ENCODE measurements at places on chromosomes 12 and 14.

- peak; percentile 53 for DNase-seq
These were observed 23.1 kb upstream of the HELB start for GRCh38 chr12:66279123-66279712.

- no peak for DNase-seq
These were observed 168.5 kb upstream of the RTL1 start for GRCh38 chr14:101072070-101072469.

DNA sequence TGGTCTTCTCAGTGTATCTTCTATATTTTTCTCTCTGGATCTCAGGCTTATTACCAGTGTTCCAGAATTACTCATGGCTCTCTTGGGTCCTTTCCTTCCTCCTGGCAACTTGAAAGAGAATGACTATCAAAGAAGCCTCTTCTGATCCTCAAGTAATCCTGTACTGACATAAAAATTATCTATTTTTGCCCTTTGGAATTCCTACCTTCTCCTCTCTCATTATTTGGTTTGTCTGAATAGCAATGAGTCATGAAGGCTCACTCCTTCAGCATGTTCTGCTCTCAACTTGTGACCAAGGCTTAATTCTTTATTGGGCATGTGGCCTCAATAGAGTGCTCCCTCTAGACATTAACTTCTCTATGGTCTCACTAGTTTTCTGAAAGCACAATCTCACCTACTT is 553.6 kb upstream of the ATP2B1 start:
- DNase-seq: no peak

DNA sequence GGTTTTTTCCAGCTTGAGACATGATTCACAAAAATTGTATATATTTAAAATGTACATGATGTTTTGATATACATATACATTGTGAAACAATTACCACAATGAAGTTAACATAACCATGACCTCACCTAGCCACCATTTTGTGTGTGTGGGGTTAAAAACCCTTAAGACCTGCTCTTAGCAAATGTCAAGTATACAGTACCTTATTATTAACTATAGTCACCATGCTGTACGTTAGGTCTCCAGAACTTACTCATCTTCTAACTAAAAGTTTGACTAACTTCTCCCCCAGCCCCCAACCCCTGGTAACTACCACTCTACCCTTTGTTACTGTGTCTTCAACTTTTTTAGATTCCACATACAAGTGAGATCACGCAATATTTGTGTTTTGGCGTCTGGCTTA is 52.6 kb downstream of the EIF2S3B start:
- DNase-seq: no peak

DNA sequence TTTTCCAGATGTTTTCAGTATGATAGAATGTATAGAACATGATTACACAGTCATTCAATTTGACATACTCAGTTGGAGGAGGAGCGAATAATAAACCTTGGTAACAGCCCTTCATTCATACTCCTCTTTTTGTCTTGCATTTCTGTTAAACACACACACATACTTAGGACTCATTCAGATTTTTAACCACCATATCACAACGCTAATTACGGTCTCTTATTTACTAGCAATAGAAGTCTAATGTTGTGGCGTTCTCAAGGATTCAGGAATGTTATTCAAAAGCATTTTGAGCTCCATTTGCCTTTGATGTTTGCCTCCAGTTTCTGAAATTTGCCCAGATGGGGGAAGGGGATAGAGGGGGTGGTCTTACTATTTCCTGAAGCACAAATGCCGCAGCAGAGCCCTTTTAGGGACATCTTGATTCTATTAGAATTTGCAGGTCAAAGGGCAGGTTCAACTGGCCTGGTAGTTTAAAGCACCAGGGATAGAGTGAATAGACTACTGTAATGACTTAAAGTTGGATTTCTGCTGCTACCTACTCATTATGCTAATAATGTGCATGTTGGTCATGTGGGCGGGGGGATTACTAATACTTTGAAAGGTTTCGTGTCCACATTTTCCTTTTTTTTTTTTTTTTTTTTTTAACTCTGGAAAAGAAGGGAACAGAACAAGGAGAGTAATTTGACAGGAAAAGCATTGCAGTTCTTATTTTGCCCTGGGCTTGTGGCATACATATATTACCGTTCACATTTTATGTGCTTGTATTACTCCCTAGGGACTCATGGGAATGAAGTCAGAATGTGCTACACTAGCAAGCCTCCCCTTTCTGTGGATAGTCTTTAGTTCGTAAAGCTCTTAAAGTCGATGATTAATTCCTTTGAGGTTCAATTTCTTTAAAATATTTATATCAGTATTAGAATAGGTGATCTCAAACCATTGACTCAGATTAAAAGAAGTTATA is 226.8 kb downstream of the FBXL14 start:
- no peak for DNase-seq

DNA sequence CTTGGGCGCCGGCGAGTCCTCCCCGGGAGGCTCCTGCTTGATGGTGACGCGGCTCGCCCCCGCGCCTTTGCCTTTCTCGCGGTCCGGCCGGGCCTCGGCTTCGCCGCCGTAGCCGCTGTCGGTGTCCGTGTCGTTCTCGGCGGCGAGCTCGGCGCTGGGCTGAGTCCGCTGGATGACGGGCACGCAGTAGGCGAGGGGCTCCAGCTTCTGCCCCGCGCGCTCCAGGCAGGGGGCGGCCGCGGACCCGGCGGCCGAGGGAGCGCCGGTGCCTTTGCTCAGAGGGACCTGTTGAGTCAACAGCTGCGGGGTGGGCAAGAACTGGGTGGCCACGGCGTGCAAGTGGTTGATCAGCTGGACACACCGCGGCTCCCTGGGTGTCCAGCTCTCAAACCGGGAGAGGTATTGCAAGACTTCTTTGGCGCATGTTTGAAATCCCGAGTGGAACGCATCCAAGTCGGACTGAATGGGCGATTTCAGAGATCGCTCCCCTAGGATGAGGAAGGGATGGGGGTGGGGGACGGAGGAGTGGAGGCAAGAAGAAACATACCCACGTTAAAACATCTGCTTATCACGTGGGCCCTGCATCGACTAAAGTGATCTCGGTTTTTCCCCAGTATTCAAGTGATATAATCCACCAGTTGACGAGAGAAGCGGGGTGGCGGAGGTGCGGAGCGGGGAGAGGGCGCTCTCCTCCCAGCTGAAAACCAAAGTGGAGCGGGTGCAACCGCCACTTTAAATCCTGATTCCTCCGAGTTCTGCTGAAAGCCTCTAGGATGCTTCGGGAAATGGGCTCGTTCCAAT is 2.0 kb downstream of the BHLHE41 start:
- no peak for DNase-seq

GRCh38 chr12:54592316-54592715 is 3.9 kb upstream of the PPP1R1A start:
- no peak for DNase-seq

- no peak for DNase-seq
These were observed 291.1 kb upstream of the TBX3 start for GRCh38 chr12:114974826-114975639.

- DNase-seq: no peak
These were observed 4.2 kb downstream of the TDP1 start for GRCh38 chr14:89959853-89960445.

DNA sequence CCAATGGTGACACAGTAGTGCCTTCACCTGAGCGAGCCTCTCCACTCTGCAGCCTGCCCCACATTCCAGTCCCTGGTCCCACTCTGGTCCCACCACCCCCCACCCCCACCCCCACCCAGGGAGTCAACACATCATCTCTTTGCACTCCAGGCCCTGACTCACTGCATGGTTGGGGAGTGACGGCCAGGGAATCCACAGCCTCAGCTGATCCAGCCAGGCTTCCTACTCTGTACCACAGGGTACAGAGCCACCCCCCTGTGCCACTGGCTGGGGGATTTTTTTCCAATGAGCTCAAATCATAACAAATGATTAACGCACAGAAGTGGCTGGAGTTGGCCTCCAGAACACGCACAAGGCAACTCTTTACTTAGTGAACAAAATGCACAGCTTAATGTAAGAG is 233.7 kb downstream of the NTF3 start:
- DNase-seq: no peak

DNA sequence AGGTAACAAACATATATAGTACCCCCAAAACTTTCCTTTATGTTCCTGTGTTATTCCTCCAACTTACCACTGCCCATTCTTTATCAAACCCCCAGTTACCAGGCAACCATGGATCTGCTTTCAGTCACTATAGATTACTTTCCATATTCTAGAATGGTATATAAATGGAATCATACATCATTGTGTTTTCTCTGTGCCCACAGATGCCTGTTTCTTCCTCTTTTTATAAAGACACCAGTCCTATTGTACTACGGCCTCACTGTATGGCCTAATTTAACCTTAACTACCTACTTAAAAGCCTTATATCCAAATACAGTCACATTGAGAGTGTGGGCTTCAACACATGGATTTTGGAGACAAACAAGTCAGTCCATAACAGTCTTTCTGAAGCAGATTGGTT is 2.6 kb downstream of the TAS2R14 start:
- DNase-seq: no peak

GRCh38 chr14:47507861-47508260 is 167.5 kb downstream of the MDGA2 start:
- DNase-seq: no peak

DNA sequence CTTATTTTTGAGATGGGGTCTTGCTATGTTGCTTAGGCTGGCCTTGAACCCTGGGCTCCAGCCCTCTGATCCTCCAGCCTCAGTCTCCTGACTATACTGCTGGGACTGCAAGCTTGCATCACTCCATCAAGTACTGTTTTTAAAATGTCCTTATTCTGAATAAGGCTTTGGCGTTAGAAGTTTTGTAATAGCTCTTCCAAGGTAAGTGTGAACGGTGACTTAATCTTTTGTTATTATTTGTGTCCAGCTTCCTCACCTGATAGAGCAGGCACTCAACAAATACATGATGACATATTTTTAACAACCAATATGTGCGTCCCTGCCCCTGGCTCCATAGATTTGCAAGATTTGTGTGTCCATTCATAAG is 1.4 kb downstream of the C1RL start:
- DNase-seq: no peak

DNA sequence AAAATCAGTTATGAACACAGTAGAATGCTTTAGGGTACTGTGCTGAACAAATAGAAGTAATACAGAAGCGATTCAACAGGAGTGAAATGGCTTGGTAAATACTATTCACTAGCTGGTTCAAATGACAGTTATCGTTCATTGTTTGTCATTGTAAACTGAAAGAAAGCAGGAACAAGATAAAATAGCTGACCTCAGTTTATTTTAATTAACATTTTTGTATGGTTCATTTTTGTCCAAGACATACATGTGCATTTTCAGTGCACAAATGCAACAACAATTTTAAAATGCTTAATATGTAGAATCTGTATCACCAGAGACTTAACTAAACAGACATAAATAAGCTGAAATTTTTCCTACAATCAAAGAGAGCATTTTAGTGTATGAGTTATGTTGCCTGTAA is 49.9 kb downstream of the ALX1 start:
- no peak for DNase-seq

- DNase-seq: no peak
These were observed 1028.9 kb upstream of the TMEM132C start for GRCh38 chr12:127238107-127238506.

DNA sequence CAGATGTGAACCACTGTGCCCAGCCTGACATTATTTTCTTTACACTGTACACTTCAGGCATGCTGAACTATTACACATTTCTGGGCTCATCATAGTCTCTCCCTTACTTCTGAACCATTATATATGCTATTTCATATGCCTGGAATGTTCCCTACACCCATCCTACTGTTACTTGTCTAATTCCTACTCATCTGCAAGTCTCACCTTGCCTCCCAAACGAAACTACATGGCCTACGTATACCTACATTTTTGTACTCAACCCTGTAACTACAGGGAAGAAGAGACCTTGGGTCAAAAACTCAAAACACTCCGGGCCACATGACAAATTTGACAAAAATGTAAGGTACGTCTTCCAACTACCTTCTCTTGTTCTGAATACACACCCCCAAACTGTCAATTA is 9.5 kb upstream of the EEA1 start:
- no peak for DNase-seq

DNA sequence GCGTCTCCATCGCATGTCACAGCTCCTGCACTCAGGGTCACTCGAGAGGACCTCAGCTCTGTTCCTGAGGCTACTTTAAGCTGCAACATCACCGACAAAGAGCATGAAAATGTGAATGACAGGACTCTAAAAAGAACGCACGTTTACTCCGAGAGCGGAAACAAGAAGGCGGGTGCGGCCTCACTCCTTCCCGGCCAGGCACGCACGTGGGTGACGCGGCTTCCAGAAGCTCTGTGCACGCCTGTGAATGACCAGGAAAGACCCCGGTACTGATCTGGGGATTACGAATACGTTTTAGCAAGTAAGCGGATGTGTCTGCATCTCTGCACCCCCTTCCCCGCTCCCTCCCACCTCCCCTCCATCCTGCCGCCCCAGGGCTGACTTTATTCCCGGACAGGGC is 15.2 kb upstream of the GALNT9 start:
- no peak for DNase-seq

DNA sequence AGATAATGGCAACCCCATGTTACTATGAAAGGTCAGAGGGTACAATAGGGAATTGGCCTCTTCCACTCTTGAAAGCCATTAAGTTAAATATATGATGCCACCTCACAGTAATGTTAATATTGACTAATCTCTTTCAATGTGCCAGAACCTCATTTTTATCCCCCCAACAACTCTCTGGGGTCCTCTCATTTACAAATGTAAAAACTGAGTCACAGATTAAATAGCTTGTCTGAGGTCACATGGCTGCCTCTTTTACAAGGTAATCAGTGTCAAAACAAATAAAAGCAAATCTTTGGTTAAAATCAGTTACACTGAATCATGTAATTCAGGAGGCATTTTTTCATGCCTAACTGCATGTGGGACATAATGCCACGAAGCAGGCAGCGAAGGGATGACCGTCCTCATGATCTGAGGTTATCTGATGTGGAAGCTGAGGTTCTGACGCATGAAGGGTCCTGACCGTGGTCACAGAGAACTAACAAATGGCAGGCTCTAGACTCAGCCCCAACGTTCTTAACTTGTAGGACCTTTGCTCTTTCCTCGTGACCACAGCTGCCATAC is 78.5 kb downstream of the PTPN21 start:
- DNase-seq: no peak

DNA sequence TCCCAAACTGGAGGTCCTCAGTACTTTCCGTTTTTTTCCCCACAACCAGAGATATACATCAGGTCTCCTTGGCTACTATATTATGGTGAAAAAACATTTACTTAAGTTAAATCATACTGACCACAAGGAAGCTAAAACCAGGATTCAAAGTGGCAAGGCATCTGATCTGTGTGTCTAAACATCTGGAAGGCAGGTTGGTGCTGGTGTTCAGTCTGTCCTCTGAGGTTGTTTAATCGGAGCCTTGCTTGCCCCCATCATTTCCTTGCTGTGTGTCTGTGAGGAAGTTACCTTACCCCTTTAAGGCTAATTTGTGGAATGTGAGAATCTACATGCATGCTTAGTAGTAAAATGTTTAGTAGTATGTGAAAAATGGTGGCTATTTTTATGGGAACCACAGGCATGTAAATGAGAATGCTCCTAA is 75.6 kb downstream of the GALNT4 start:
- DNase-seq: no peak

GRCh38 chr14:64826333-64826732 is 53.4 kb downstream of the SPTB start:
- no peak for DNase-seq

GRCh38 chr12:89051065-89051677 is 301.1 kb downstream of the DUSP6 start:
- peak; percentile 35 for DNase-seq

- DNase-seq: no peak
These were observed 44.2 kb downstream of the SLC6A12 start for GRCh38 chr12:169528-170370.
